Body of pancreas (tissue), 4 donors: ENCODE measurements at places on chromosomes 3 and 15. TPM values are rescaled to one million over a fixed set of nuclear protein-coding genes. Genes with fewer than 3 reads are reported as not detected.

CAMP gene
- total RNA-seq, result not detected

ACOX2 gene
- 5.9 TPM for total RNA-seq

CHL1 gene
- 3.0 TPM for total RNA-seq

CTXND1 gene
- 0.66 TPM for total RNA-seq

DHX30 gene
- 50.4 TPM for total RNA-seq

NMNAT3 gene
- total RNA-seq, result 5.7 TPM

OXSR1 gene
- 23.7 TPM for total RNA-seq

C2CD4A gene
- total RNA-seq, result 1.6 TPM

GOLGA8A gene
- total RNA-seq, result 124 TPM

TMEM158 gene
- 6.9 TPM for total RNA-seq

CELF6 gene
- 7.9 TPM for total RNA-seq

ALS2CL gene
- 30.3 TPM for total RNA-seq

GRCh38 chr3:65538101-65538500, 500.6 kb downstream of the MAGI1 start:
- no peaks in the 10 kb centered on the region for H3K36me3 ChIP-seq
- H3K27ac ChIP-seq, result no peak overlapping the region
- no peaks in the 10 kb centered on the region for H3K27me3 ChIP-seq
- no peak for DNase-seq
- no peaks in the 10 kb centered on the region for H3K4me1 ChIP-seq

- no peaks in the 10 kb centered on the region for H3K4me1 ChIP-seq
- no peak overlapping the region for H3K4me3 ChIP-seq
- no peaks in the 10 kb centered on the region for H3K27me3 ChIP-seq
- H3K36me3 ChIP-seq, result no peaks in the 10 kb centered on the region
- no peak for DNase-seq
- no peak overlapping the region for H3K27ac ChIP-seq
Measured at GRCh38 chr3:37712918-37713817, 148.5 kb upstream of the CTDSPL start.

GRCh38 chr15:99487337-99487730, 78.5 kb upstream of the MEF2A start:
- H3K36me3 ChIP-seq, result no peaks in the 10 kb centered on the region
- H3K4me3 ChIP-seq, result no peak overlapping the region

GRCh38 chr15:37199545-37199944, 99.2 kb upstream of the MEIS2 start:
- no peak for DNase-seq
- H3K27me3 ChIP-seq, result no peaks in the 10 kb centered on the region
- no peaks in the 10 kb centered on the region for H3K4me1 ChIP-seq
- H3K36me3 ChIP-seq, result no peaks in the 10 kb centered on the region

GRCh38 chr3:14366248-14366647, 36.2 kb upstream of the SLC6A6 start:
- H3K27me3 ChIP-seq, result no peaks in the 10 kb centered on the region
- no peaks in the 10 kb centered on the region for H3K36me3 ChIP-seq
- H3K4me1 ChIP-seq, result peaks cover 13% of the 10 kb centered on the region

DNA sequence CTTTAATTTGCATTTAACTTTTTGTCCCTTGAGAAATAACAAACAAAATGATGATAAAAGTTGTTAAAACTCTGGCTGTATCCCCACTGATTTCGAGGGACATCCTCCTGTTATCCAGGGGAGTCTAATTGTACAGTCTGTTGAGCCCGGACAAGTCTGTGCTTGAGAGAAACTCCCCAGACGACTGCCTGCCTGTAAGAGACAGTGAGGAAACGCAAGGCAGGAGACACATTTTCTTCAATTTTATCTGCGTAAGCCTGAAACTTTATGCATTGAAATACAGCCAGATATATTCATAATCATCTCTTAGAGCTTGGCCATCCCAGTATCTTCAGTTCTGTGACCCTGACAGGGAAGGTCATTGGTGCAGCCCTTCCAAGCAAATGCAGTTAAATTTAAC, 97.7 kb downstream of the ROBO2 start:
- no peaks in the 10 kb centered on the region for H3K27me3 ChIP-seq
- DNase-seq, result no peak
- no peak overlapping the region for H3K4me3 ChIP-seq
- no peaks in the 10 kb centered on the region for H3K4me1 ChIP-seq
- H3K36me3 ChIP-seq, result no peaks in the 10 kb centered on the region

DNA sequence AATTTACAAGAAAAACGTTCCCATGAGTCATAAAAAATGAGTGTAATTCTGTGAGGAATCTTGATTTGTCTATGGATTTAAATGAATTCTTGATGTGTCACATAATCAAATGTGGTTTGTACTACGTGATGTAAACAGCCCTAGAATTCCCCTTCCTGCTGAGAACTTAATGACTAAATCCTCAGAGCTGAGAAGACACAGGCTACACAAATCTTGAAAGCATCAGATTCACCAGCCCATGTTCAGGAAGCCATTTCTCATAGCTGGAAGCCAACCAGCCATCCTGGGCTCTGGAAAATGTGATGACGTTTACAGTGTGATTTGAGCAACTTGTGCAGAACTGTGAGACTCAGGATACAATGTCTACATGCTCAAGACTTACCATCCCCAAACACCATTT, 193.7 kb upstream of the MME start:
- no peaks in the 10 kb centered on the region for H3K36me3 ChIP-seq
- H3K27me3 ChIP-seq, result no peaks in the 10 kb centered on the region
- H3K4me3 ChIP-seq, result no peak overlapping the region
- no peak for DNase-seq

DNA sequence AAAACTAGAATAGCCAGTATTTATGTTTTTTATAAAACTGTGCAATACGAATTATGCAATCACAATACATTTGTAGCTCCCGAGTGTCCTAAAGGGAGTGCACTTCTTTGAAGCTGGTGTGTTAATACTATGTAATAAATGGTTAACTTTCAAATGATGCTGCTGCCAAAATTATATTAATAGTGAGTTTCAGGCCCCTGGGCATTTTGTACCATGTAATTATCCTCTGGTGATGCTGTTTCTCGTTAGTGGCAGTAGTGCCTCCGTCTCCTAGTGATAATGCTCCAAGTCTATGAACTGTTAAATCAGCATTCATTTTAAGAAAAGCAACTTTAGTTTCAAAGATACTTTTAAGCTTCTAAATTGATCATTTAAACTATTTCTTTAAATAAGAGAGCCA, 132.7 kb upstream of the BHLHE40 start:
- DNase-seq, result no peak
- H3K4me3 ChIP-seq, result no peak overlapping the region

DNA sequence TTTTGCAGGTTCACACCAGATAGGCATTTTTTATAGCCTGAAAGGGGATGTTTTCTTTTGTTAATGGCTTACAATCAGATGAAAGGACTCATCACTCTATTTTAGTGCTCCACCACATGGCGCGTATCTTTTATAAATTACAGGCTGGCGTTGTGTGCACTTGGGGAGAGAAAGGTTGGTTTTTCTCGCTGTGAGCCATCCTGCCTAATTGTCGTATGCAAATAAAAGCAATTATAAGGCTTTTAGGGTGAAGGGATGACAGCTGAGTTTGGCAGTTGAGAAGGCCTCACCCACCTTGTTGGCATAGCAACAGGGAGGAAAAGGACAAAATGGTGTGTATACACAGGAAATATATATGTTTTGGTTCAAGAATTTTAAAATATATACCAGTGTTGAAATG, 268.0 kb downstream of the NR2F2 start:
- no peak overlapping the region for H3K4me3 ChIP-seq
- H3K36me3 ChIP-seq, result no peaks in the 10 kb centered on the region
- H3K4me1 ChIP-seq, result no peaks in the 10 kb centered on the region
- DNase-seq, result no peak
- H3K27ac ChIP-seq, result no peak overlapping the region

DNA sequence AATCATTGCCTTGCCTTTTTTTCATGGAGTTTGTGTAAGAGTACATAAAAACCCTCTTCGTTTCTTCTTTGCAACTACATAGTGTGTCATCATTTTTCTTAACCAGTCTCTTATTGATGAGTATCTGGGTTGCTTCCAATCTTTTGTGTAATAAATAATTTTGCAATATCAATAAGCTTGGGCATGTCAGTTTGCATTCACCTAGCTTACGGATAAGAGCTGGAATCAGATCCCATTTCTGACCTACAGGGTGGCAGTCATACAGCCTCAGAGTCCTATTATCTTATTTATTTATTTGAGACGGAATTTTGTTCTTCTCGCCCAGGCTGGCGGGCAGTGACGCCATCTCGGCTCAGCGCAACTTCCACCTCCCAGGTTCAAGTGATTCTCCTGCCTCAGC, 18.3 kb downstream of the ANP32A start:
- H3K27ac ChIP-seq, result no peak overlapping the region
- no peaks in the 10 kb centered on the region for H3K27me3 ChIP-seq
- H3K4me3 ChIP-seq, result no peak overlapping the region
- H3K36me3 ChIP-seq, result no peaks in the 10 kb centered on the region
- DNase-seq, result no peak

DNA sequence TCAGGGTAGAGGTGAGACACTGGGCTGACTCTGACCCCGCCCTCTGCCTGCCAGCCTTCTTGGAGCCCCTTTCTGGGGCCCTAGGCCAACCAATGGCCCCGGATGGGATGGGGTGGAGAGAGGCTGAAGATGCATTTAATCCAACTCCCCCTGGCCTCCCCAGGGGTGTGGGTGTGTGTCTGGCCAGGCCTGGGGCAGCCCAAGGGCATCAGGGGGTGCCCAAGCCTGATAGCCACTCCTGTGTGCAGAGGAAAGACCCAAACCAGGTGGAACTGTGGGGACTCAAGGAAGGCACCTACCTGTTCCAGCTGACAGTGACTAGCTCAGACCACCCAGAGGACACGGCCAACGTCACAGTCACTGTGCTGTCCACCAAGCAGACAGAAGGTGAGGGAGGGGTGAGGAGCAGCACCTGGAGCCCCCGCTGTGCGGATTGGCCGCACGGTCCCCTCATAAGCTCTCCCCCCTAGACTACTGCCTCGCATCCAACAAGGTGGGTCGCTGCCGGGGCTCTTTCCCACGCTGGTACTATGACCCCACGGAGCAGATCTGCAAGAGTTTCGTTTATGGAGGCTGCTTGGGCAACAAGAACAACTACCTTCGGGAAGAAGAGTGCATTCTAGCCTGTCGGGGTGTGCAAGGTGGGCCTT, 9.5 kb downstream of the SPINT1 start:
- H3K4me3 ChIP-seq, result no peak overlapping the region
- H3K36me3 ChIP-seq, result peaks cover 27% of the 10 kb centered on the region
- H3K4me1 ChIP-seq, result peaks cover 20% of the 10 kb centered on the region
- no peaks in the 10 kb centered on the region for H3K27me3 ChIP-seq

- no peaks in the 10 kb centered on the region for H3K36me3 ChIP-seq
- no peak for DNase-seq
- H3K4me1 ChIP-seq, result no peaks in the 10 kb centered on the region
Measured at GRCh38 chr3:31220431-31220830, 312.3 kb upstream of the STT3B start.

- H3K4me3 ChIP-seq, result peak overlapping the region; percentile 79
- H3K36me3 ChIP-seq, result no peaks in the 10 kb centered on the region
- peaks cover 43% of the 10 kb centered on the region for H3K4me1 ChIP-seq
Measured at GRCh38 chr15:68278595-68279405, 1.3 kb downstream of the FEM1B start.

DNA sequence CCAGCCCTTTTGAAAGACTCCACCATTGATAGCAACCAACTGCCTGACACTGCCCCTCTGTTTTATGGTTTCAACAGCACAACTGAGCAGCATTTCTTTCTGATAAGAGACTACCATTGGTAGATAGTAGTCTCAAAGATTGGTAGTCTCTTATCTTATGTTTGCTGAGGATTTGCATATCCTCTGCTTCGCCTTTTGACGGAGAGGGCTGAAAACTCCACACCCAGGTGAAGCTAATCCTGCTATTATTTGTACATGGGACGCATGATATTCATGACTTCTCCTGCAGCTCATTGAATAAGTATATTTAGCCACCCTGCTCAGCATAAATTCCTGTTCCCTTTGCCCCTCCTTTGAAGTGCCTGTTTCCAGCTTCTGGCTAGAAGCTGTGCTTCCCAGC, 119.4 kb upstream of the STRIT1 start:
- no peak for DNase-seq
- H3K27me3 ChIP-seq, result no peaks in the 10 kb centered on the region
- H3K27ac ChIP-seq, result no peak overlapping the region
- no peak overlapping the region for H3K4me3 ChIP-seq
- no peaks in the 10 kb centered on the region for H3K4me1 ChIP-seq
- no peaks in the 10 kb centered on the region for H3K36me3 ChIP-seq

GRCh38 chr3:69658514-69659140, 80.6 kb upstream of the MITF start:
- H3K27ac ChIP-seq, result no peak overlapping the region
- no peak for DNase-seq
- H3K36me3 ChIP-seq, result no peaks in the 10 kb centered on the region
- no peaks in the 10 kb centered on the region for H3K27me3 ChIP-seq

DNA sequence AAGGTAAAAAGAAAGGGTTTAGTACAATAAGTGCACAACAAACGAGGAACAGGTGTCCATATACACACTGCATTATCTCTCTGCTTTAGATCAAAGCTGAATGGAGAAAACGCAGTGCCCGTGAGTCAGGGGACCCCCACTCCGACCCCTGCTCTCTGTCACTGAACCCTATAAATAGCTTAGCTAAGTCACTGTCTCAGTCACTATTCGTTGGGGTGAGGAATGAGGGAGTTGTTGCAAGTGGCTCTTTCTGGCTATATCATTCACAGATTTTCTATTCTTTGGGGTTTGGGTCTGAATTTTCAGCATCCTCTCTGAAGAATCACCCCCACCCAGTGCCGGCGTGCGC, 458 bp upstream of the STAC start:
- peaks cover 12% of the 10 kb centered on the region for H3K4me1 ChIP-seq
- H3K27me3 ChIP-seq, result no peaks in the 10 kb centered on the region
- no peaks in the 10 kb centered on the region for H3K36me3 ChIP-seq
- no peak overlapping the region for H3K4me3 ChIP-seq
- no peak for DNase-seq
- no peak overlapping the region for H3K27ac ChIP-seq

GRCh38 chr15:41984622-41985021, 12.3 kb upstream of the EHD4 start:
- H3K4me1 ChIP-seq, result peaks cover 12% of the 10 kb centered on the region
- no peaks in the 10 kb centered on the region for H3K27me3 ChIP-seq
- DNase-seq, result no peak

DNA sequence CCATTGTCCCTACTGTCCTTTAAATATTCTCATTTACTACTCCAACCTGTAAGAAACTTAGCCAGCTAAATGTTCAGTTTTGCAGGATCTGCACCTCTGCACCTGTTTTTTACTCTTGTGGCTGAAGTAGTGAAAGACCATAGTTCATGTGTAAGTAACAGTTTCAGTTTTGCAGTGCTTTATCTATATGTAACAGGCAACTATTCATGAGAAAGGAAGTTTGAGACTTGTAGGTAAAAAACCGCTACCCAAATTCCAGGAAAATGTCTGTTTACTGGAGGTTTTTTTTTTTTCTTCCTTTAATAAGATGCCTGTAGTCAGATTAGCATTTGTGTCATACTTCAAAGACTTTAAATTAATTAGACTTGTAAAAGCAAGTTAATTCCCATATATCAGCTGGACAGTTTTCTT, 25.4 kb upstream of the MBNL1 start:
- no peak overlapping the region for H3K27ac ChIP-seq
- H3K4me1 ChIP-seq, result no peaks in the 10 kb centered on the region
- no peaks in the 10 kb centered on the region for H3K36me3 ChIP-seq
- no peaks in the 10 kb centered on the region for H3K27me3 ChIP-seq
- H3K4me3 ChIP-seq, result no peak overlapping the region

- no peaks in the 10 kb centered on the region for H3K4me1 ChIP-seq
- H3K27me3 ChIP-seq, result no peaks in the 10 kb centered on the region
- no peak for DNase-seq
- H3K4me3 ChIP-seq, result no peak overlapping the region
- H3K27ac ChIP-seq, result no peak overlapping the region
Measured at GRCh38 chr3:159451482-159451881, 537.2 kb upstream of the IL12A start.

GRCh38 chr15:90664650-90665287, 52.4 kb upstream of the BLM start:
- peak overlapping the region; percentile 39 for H3K4me3 ChIP-seq
- no peaks in the 10 kb centered on the region for H3K36me3 ChIP-seq
- peak overlapping the region; percentile 89 for H3K27ac ChIP-seq
- H3K4me1 ChIP-seq, result peaks cover 7% of the 10 kb centered on the region
- DNase-seq, result peak; percentile 40
